GM18507 (cell line): ENCODE measurements at places on chromosomes 6 and 20.

GRCh38 chr6:37160922-37161778, 8.8 kb upstream of the PIM1 start:
- DNase-seq, result no peak

GRCh38 chr6:90086517-90086916, 192.2 kb downstream of the GJA10 start:
- no peak for DNase-seq

GRCh38 chr20:32437391-32438074, 79.4 kb downstream of the ASXL1 start:
- DNase-seq, result no peak

DNA sequence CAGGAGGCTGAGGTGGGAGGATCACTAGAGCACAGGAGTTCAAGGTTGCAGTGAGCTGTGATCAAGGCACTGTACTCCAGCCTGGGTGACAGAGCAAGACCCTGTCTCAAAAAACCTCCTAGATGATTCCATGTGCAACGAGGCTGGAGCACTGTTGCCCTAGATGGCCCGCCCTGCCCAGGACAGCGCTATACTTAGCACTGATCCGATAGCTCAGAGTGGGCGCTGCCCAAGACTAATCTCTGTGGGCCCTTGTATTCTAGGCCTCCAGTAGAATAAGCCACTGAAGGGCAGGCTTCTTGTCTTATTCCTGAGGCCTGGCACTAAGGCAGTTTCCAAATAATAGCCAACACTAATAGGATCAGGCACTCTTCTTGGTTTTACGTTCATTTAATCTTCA, 41.0 kb downstream of the STK35 start:
- no peak for DNase-seq

DNA sequence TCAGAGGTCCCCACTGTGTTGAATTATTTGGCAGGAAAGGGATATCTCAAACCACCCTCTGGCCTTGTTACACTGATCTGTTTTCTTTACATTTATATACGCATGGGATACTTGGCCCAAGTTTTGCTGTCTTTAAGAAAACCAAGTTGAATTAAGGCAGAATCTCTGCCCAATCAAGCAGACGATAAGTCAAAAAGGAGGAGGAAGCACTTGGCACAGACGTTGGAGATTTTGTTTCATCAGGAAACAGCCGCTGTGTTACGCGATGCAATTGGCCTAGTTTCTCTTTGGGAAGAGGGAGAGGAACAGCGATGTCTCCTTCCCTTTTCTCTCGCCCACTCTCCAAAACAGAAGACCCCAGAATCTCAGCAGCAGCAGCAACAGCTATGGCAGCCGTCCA, 20.2 kb upstream of the NAA20 start:
- no peak for DNase-seq

GRCh38 chr6:925656-926213, 232.8 kb upstream of the EXOC2 start:
- DNase-seq, result no peak

- DNase-seq, result no peak
Measured at GRCh38 chr6:122564230-122564629, 46.0 kb upstream of the PKIB start.

DNA sequence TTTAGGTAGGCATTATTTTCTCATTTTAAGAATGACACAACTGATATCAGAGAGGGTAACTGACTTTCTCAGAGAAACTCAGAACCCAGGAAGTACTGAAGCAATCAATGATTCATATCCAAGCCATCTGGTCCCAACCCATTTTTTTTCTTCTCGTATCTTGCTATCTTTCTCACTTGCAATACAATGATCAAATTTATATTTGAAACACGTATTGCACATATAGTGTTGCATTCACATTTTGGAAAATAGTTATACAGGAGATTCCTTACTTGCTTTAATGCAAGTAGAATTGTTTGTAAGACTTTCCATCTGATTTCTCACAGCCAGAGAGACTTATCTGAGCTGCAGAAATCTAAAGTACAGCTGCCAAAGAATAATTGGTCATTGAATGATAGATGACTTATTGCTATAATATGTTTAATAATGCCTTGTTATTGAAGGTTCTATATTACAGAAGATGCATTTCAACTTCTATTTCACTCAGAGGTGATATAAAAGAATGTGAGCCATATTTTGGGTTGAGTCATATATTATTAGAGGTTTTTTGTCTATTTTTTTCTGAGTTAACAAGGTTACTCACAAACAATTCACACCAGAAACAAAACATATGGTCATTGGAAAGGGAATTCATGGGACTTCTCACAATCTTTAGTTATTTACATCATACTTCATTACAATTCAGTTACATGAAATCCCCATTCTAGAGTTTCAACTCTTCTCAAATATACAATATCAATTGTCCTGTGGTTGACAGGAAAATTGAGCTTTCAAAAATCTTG, 337.5 kb upstream of the CITED2 start:
- no peak for DNase-seq

- DNase-seq, result no peak
Measured at GRCh38 chr6:133809406-133809805, 79.5 kb upstream of the TCF21 start.

DNA sequence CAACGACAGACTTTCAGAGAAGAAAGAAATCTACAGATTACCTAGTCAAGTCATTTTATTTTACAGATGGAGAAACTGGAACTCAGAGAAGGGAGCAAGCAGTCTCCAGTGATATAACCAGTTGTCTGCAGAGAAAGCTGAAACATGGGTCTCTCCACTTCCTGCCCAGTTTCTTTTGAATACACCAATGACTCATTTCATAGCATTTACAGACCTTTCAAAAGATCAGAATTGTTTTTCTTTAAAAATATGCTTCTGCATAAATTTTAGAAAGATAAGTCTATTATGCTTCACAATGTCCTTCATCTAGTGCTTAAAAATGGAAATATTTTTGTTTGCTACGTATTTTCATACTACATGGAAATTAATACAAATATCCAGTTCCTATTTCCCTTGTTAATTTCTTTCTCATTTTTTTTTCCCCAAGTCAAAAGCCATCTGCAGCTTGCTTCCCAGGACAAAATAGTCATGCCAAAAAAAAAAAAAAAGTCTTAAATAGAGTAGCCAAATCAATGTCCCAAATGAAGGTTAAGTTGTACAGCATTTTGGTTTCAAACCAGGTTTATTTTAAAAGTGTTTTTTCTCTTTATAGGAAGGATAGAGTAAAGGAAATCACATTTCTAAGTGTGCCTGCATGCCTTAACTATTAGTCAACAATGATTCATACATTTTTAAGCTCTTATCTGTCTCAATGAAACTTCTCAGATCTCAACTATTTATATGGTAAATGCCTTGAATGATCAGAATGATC, 36.9 kb downstream of the ARHGAP18 start:
- DNase-seq, result no peak

DNA sequence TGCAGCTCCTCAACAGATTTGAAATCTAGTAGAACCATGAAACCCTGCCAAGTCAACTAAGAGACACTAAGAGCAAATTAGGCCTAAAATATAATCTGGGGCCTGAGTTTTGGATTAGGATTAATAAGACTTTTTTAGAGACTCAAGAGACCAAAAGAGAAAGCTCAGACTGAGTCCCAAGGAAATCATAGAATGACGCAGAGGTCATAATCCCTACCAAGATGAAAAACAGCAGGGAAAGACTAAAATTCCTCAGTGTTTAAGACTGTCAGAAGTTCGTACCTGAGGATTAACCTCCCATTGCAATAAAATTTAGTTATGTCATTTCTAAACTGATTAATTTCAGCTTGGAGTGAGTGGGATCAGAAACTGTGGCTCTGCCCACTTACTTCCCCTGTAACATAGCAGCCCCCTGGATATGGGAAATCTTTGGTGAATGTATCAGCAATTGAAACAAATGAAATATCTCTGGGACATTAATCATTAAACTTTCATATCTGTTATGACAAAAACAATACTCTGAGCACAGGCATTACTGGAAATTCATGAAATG, 200.3 kb downstream of the EDN1 start:
- no peak for DNase-seq

DNA sequence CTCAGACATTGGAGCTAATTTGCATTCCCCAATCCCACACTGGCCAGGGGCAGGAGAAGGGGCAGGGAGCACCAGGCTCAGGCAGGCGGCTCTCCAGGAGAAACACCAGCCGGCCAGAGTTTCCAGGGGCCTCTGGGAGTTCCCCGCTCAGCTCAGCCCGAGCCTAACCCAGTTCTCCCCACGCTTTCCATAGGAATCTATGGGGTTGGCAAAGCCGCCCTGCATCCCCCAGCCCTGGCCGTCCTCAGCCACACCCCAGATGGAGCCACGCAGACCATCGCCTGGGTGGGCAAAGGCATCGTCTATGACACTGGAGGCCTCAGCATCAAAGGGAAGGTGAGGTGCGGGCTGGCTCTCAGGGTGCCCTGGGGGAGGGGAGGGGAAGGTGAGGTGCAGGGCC, 8.2 kb downstream of the NPEPL1 start:
- DNase-seq, result no peak

DNA sequence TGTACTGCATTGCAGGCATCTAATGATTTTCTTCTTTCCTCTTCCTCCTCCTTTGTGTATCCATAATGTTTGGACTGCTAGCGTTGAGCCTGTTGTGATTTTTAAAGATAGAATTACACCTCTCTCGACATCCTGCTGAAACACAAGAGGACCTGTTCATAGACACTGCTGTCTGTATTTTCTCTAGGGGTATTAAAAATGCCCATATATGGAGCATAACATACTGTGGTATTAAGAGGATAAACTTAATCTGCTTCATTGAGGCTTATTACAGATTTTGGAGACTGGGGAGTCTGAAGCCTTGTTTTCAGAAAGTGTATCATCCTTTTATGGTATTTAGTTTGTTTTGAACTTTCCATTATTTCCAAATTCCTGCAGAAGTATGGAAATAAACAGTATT, 414.3 kb downstream of the CDKAL1 start:
- no peak for DNase-seq

GRCh38 chr20:49892260-49892659, 23.1 kb downstream of the SPATA2 start:
- no peak for DNase-seq

DNA sequence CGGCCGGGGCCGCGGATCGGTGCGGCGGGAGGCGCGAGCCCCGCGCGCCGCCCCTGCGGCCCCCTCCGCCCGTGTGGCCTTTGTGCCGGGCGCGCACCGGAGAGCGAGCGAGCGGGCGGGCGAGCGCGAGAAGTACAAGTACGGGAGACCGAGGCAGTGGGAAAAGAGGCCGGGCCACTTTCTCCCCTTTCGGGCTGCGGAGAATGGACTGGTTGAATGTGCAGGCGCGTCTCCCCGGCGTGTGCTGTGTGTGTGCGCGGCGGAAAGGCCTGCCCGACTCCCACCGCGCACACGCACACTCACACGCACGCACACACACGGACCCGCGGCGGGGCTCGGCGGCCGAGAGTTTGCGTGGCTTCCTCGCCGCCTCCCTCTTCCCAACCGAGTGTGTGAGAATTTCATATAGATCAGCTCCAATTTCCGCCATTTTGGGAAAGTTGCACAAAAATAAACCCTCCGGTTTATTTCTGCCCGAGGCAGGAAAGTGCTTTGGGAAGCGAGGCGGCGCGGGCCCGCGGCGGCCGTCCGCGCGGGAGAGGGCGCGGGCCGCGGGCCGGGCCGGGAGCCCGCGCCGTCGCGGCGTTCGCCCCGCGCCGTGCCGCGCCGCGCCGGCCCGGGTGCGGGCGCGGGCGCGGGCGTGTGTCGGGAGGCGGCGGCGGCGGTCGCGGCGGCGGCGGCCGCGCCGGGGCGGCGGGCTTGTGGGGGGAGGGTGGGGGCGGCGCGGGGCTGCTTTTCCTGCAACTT, 1.1 kb downstream of the L3MBTL3 start:
- DNase-seq, result no peak

GRCh38 chr6:29376003-29376402, 912 bp upstream of the OR12D3 start:
- no peak for DNase-seq

GRCh38 chr20:11401988-11402387, 515.7 kb upstream of the BTBD3 start:
- DNase-seq, result no peak

DNA sequence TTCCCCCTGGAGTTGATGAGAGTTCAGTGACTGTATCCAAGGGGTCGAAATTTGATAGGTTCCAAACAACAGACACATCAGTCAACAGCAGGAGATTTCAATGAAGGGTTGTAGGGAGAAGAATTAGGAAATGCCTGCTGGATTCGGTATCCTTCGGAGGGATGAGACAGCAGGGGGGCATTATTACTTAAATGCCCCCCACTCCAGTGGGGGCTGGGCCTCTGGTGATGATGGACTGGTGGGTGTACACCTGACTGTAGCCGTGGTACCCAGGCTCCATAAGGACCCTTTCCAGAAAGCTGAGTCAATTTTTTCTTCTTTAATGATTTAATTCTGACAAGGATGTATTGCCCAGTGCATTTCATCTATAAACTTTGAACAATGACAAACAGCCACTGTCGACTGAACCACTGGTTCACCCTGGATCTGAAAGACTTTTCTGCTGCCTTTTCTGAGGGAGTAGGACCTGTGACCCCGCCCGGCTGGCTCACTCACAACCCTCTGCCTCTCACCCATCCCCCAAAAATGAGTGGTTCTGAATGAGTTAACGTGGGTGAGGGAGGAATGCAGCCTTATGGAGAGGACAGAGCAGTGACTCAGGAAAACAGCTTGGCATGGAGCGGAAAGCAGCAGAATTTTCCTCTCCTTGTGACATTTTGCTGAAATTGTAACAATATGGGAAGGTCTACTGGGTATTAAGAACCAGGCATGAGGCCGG, 41.0 kb downstream of the ZMYND8 start:
- DNase-seq, result no peak

- no peak for DNase-seq
Measured at GRCh38 chr6:68718385-68719073, 83.4 kb downstream of the ADGRB3 start.

- DNase-seq, result no peak
Measured at GRCh38 chr6:99143108-99143861, 195.5 kb upstream of the FBXL4 start.

- DNase-seq, result no peak
Measured at GRCh38 chr6:28490205-28490890, 25.2 kb downstream of the GPX6 start.

DNA sequence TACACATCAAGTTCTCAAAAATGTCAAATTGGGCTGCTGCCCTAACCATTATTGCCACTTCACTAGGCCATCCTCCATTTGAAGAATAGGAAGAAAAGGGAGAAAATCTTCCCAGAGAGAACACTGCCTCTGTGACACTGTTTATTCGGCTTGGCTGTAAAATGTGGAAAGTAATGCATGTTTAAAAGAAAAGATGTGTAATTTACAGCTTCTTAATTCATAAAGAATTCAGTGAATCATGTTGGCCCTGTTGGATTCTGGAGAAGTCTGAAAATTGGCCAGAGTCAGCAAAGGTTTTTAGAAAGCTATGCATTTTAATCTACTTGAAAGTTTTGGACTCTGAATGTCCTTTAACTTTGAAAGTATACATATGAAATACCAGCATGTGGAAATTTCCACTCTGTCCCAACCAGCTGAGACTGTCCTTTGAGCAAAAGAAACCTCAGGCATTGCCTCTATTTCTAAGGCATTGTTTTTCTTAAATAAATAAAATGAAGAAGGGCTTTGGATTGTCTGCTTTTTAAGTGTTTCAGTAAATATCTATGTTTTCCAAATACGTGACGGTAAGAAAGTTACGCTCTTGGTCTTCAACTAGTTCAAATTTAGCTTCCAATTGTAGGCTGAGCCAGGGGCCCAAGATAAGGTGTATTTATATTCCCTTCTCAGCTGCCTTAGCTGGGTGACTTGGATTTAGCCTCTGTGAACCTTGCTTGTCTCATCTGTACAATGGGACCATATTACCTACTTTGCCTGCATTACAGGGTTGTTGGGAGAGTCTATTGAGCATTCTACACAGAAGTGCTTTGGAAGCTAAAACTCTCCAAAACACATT, 222.2 kb downstream of the UST start:
- DNase-seq, result no peak
